Activated CD4-positive, alpha-beta T cell treated with anti-CD3 and anti-CD28 coated beads for 36 hours (primary cell): ENCODE measurements at places on chromosomes 2 and 18.

GRCh38 chr2:10279946-10280463 lies 22.7 kb upstream of the HPCAL1 start:
- DNase-seq, result no peak

GRCh38 chr2:48677450-48677849 lies 59.8 kb downstream of the GTF2A1L start:
- no peak for DNase-seq

GRCh38 chr2:68206793-68207192 lies 45.5 kb downstream of the PPP3R1 start:
- DNase-seq, result no peak

GRCh38 chr2:157197848-157198247 lies 59.7 kb upstream of the GALNT5 start:
- DNase-seq, result no peak

- DNase-seq, result no peak
Observed at GRCh38 chr2:182911813-182912517, 45.5 kb upstream of the FRZB start.

- no peak for DNase-seq
Observed at GRCh38 chr2:60154142-60154541, 399.3 kb downstream of the BCL11A start.

DNA sequence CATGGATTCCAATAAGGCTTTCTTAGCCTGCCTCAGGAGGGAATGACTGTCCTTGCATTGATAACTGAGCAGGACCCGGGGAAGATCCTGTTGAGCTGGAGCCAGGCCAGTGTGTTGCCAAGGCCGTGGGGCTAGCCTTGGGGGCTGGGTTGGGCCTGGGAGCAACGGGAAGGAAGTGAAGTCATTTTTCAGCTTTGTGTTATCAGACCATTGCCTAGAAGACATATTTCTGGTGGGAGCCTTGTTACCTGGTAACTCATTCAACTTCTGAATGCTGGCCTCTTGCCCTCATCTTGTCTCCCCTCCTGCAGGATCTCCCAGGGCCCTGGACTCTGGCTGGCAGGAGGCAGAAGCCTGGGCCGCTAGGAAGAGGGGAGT lies 92.7 kb upstream of the MGAT5 start:
- DNase-seq, result no peak

DNA sequence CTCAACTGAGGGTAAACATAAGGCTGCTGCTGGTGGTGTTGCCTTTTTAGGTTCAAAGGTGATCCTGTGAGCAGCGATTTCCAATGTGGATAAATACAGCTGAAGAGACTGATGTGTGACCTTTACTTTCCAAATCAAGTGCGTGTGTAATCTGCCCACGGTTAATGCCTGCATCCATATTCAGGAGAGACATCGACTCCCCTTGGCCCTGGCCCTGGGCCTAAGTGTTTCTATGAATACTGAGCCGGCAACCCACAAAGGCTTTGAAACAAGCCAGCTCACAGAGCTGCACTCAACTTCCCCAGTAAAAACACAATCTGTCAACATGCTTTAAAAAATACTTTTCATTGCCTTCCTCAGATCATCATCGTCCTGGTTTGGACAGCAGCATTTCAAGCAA lies 1026.6 kb downstream of the TMEM182 start:
- no peak for DNase-seq

GRCh38 chr18:31607384-31607783 lies 15.7 kb downstream of the TTR start:
- DNase-seq, result no peak
